ENCODE measurements at places on chromosomes 1 and 21.

DNA sequence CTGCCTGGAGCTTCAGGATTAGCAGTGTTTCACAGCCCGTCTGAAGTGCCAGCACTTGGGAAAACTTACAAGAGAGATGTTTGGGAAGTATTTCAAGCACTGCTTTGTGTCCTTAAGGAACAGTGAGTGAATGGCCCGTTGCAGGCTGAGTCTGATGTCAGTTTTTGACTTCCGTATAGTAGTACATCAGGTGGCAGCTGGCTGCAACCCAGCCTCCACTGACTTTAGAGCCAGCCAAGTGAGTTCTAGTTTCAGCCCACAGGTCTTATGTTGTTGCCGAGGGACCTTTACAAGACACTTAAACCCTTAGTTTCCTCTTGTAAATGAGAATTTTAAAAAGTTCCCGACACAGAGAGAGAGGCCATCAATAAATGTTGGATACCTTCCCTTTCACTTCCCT is 35.0 kb downstream of the UCK2 start:
- DNase-seq = no peak

DNA sequence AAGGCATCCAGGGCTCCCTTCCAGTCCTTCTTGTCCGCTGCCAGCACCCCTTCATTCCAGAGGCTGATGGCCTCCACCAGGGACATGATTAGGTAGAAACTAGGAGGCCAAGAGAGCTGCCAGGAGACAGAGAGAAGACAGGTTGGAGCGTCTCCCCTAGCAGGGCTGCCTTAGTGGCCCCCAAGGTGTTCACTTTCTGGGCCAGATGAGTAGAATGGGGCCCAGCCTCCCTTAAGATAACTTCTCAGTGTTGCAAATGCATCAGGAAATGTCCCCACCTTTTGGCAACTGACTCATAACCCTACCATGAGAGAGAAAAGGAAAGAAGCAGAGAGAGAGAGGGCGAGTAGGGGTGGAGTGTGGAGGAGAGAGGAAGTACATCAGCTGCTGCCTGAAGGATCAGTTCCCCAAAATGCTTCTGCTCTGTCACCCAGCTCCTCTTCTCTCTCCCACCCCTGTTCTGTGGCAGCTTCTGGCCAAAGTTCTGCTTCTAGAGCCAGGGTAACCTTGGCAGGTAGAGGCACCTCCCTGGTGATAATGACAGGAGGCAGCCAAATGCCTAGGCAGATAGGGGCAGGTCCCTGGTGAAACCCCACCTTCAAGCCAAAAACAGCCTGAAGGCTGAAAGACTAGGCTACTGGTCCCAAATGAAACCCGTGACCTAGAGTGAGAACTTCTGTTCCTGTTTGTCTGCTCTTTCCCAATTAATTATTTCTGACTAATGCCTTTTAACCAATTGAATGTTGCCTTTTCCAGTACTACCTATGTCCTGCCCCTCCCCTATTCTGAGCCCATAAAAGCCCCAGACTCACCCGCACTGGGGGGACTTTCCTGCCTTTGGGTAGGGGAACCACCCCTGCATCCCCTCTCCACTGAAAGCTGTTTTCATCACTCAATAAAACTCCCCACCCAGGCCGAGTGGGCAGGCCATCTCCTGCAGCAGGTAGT is at the start of gene NCF2:
NCF2 (minus strand) TSS at position 216 of the 948 bp plus-strand sequence; CDS start at position 86, 130 bp downstream.
- DNase-seq = no peak

DNA sequence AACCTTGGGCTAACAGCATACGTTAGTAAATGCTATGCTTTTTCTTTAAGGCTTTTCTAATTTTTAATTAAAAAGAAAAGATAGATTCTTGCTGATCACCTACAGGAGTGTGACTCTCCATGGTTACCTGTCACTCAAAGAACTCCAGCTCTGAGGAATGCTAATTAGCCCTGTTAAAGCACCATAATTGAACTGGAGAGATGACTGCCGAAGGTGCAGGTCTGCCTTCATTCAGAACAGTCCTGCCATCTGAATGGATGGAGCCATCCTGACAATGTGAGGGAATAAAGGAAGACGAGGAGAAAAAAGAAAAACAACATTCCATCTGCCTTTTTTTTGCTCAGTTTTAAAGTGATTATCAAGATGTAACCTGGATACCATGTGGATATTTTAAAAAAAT is 94.6 kb downstream of the ATP6V1G3 start:
- DNase-seq = no peak

DNA sequence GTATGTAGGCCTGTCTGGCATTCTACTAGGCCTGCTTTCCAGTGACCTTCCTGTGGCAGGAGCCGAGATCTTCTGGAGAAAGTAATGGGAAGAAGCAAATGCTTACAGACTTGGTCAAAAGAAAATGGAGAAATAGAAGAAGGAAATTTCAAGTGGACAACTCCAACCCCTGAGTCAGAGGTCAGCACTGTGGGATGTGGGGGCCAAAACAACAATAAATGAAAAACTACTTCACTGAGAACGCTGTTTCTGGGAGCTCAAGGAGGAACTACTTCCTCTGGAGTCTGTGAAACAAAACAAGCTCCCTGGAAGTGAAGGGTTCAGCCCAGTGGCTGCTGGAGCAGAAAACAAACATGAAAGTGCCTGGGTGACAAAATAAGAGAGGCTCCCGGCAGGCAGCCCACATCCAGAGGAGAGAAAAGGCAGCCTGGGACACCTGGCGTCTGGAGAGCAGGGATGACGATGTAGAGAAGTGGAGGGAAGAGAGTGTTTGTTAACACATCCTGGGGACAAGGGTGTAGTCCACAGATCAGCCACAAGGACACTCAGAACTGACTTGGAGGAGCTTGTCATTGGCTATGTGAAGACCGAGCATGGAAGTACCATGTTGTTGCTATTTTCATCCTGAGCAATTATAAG is 355.2 kb downstream of the SMYD3 start:
- DNase-seq = peak; percentile 70

DNA sequence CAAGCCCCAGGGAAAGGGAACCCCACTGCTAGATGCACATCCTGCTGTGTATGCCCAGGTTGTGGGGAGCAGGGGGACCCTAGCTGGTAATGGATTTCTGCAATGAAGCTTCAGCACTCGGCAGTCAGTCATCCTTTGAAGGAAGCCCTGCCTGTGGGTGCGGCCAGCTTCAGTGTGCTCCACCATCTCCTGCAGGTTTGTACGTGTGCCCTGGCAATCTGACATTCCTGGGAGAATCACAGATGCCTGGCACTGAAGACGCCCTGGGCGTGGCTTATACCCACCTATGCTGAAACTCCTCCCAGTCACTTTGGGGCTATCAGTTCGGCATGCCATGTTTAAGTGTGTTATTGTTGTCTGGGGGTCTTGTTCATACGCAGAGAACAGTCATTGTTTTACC is 6.8 kb downstream of the SPRR5 start:
- no peak for DNase-seq

DNA sequence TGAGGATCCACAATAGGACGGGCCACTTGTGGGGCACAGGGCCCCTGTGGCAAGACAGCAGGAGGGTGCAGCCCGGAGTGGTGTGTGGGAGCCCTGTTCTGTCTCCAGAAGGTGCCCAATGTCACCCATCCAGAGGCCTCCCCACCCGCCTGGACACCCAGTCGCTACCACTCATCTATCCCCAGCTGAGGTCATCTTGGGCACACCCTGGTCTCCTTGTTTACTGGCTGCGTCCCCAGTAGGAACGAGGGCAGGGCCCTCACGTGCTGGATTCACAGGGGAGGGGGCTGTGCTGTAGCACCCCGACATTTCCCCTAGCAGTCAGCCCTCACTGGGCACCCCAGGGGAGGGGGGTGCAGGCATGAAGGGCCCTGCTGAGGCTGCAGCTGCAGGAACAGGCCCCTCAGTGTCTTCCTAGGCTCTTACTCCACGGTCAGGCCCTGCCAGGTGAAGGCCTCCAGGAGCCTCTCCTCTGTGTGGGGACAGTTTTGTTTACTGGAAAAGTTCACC is 2.3 kb upstream of the TNNT2 start:
- DNase-seq = no peak

- no peak for DNase-seq
These were observed 539.5 kb downstream of the MATN1 start for GRCh38 chr1:30183895-30184294.

- DNase-seq = no peak
These were observed 30.6 kb downstream of the PTPRU start for GRCh38 chr1:29266912-29267311.

DNA sequence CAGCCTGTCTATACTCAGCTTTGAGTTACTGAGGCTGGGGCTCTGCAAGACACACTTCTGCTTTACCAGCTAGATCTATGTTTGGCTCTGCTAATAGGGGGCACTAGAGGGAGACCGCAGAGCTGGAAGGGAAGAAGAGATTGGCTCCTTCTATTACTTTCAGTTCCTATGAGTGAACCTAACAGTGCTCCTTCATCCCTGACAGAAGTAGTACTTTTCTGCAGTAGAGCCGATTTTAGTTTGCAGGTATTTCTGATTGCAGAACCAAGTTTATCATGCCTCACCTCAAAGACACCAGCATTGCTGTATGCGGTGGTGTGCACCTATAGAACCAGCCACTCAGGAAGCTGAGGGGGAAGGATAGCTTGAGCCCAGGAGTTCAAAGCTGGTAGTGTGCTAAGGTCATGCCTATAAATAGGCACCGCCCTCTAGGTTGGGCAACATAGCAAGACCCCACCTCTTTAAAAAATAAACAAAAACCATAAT is 5.7 kb upstream of the ZDHHC18 start:
- no peak for DNase-seq

DNA sequence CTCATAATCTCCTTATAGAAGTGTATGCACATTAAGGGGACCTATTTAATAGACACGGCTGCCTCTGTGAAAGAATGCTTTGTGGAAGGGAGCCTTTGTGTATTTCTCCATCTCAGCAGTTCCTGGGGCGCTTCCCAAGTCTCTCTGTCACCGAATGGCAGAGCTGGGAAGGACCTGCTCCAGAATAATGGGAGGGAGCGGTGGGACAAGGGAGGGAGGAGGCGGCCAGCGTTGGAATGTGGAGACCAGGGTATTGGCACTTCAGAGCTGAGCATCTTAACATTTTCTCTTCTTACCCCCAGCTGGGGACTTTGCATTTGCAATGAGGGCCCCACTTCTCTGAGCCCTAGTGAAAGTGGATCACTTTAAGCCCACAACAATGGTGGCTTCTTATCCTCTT is 23.9 kb downstream of the CACHD1 start:
- no peak for DNase-seq

DNA sequence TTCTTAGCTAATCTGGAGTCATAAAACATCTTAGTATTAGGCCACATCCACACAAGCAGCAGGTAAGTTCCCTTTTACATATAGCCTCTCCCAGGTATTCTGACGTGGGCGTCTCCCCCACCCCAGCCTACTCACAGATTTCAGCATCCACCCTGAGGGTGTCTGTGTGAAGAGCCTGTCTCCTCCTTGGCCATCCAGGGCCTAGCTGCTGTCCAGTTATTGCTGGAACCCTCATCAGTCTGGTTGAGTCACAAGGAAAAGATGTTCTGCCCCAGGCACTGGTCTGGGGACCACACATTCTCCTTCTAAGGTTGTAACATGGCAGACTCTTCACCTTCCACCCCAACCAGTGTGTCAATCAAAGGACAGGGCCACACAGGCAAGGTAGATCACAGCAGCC is 57.6 kb downstream of the ETS2 start:
- no peak for DNase-seq

GRCh38 chr1:31487143-31487542 is 74.1 kb downstream of the SERINC2 start:
- no peak for DNase-seq

DNA sequence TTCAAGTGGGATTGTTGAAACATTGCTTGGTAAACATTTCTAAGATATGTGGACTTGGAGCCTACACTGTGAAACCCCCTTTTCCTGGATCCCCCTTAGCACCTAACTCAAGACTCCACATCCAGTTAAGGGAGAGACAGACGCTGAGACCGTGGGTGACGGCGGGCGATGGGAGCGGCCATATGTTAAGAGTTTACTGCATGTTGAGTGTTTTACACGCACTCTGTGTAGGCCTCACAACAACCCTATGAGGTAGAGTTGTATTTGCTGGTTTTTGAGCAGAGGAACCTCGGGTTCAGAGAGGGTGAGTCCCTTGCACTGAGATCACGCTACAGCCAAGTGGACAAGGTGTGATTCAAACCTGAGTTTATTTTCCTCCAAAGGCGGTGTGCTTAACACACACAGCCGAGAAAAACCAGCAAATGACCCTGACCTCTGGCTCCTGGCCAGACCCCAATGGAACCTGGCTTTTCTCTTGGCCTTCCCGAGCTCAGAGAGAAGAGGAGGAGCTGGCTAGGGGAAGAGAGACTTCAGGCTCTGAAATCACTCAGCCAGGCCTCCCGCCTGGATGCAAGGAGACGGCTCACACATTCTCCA is 46.9 kb upstream of the GOLT1A start:
- DNase-seq = no peak

DNA sequence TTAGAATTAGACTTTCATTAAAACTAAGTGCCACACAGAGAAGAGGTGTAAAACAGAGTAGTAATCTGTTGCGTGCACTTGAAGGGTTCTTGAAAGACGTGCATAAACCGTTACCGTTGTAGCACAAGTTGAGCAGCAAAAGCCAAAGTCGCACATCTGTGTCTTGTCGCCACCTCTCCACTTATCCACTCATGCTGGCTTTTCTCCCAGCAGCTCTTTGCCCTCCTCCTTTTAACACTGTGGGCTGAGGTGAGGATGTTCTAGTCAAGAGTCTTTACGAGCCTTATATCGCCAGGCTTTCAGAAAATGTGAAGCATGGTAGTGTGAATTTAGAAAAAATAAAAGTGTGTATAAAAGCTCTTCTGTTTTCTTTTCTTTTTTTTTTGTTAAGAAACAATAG is 48.0 kb downstream of the NR5A2 start:
- no peak for DNase-seq

DNA sequence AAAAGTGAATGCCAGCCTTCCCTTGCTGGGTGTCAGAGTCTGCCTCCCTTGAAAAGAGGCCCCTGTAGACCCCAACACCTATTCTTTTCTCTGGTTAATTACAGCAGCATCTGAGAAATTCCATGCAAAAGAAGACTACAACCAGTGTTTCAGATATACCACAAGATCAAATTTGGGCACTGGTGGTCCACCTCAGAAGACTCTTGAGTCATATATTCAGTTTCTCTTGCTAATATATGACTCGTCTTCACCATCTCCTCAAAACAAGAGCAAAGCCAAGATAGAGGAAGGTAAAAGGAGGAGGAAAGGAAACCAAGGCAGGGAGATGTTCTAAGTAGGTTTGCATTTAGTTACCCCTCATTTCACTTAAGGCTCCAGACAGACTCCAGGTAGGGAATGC is 259.9 kb downstream of the ZNF648 start:
- no peak for DNase-seq

DNA sequence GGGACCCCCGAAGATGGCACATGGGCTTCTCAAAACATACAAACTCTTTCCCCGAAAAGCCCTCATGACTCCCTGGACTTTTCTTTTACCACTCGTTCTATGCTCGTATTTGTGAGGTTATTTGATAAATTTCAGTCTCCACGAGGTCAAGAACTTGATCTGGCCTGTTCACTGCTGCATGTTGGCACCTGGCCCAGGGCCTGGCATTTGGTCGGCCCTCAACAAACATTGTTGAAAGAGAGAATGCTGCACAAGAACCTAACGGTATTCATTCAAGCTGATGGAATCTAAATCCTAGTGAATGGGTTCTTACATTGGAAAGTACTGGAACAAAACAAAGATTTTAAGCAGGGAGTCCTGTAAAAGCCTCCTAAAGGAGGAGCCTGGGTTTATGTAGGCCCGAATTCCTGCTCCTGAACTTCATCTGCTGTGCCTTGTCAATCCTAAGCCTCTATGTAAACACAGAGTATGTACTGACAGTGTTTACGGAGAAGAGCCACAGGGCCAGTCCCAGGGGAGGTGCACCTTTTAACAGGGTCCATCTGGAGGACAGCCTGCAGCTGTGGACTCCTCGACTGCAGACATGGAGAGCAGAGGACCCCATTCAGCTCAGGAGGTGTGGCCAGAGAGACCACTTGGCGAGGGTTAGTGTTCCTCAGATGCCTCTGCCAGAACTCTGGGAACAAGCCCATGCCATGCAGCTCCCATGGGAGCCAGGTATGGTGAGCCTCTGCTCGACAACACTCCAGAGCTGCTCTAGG is 46.9 kb downstream of the L1TD1 start:
- DNase-seq = no peak
